ENCODE measurements at places on chromosomes 2 and 18.

DNA sequence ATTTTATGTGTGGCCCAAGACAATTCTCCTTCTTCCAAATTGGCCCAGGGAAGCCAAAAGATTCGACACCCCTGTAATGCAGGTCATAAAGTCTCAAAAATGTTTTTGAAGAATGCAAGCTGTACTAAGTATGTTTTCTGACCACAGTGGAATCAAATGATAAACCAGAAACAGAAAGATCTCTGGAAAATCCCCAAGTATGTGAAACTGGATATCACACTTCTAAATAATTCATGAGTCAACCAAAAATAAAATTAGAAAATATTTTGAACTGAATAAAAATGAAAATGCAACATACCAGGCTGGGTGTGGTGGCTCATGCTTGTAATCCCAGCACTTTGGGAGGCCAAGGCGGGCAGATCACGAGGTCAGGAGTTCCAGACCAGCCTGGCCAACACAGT, 34.1 kb upstream of the UBE2F start:
- DNase-seq = no peak

- no peak for DNase-seq
These were observed 49.3 kb upstream of the STK17B start for GRCh38 chr2:196220671-196221070.

- no peak for DNase-seq
These were observed 2.3 kb upstream of the NBAS start for GRCh38 chr2:15563227-15564100.

DNA sequence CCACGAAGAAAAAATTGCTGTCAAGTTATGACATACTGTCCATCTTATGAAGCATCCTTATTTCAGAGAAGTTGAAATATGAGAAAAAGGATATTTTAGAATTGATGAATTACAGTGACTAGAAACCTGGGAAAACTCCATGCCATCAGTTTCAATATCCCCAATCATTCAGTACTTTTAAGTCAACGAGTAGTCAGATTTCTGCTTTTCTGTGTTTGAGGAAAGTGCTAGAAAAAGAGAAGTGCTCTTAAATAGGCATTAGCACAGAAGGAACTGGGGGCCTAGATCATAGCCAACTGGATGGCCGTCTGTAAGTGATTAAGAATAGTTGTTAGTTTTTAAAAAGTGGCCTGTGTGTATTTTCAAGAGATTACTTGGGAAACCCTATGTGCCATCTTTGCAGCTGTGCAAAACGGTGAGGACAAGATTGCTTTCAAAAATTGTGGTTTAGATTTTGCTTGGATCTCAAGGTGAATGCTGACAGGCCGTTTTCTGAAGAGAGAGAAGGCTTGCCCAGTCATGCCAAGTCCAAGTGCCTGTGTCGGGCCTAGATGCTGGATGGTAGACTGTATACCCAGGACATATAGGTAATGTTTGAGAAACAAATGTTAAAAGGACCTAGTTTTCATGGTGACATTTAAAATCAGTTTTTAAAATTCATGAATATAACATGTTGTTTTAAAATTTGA, 5.1 kb downstream of the NEDD4L start:
- DNase-seq = no peak

DNA sequence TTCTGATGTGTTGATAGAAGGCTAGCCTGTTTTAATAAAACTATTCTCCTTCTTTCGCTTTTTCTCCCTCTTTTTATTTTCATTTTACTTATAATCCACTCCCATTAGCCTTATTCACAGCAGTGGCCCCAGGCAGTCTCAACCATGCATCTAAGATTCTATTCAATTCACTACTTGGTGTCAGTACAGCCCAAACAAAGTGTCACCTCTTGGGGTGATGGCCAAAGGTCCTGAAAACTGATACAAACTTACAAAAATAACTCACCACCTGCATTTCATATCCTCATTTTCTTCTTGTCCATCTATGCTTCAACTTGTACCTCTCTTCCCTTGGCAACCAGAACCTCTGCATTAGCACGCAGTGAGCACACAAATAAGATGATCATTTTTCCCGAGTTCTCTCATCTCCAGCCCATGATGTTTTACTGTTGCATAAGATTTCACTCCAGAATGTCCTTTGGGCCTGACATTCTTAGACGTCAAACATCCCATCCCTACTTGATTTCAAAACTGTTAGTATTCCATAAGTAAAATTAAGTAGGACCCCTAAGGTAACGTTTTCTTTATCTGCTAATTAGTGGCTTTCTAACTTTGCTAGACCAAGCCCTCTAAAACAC, 559.3 kb upstream of the TNP1 start:
- no peak for DNase-seq

- no peak for DNase-seq
These were observed 67.3 kb downstream of the CCBE1 start for GRCh38 chr18:59629894-59630293.

GRCh38 chr2:174328114-174328960, 6.4 kb upstream of the SP9 start:
- DNase-seq = no peak

GRCh38 chr18:474416-474815, 26.1 kb downstream of the COLEC12 start:
- no peak for DNase-seq

All from left renal cortex interstitium (tissue), 4 donors.